ENCODE measurements at places on chromosomes 13 and 19.

GRCh38 chr13:26423629-26424028, 133.9 kb upstream of the WASF3 start:
- DNase-seq, result no peak

DNA sequence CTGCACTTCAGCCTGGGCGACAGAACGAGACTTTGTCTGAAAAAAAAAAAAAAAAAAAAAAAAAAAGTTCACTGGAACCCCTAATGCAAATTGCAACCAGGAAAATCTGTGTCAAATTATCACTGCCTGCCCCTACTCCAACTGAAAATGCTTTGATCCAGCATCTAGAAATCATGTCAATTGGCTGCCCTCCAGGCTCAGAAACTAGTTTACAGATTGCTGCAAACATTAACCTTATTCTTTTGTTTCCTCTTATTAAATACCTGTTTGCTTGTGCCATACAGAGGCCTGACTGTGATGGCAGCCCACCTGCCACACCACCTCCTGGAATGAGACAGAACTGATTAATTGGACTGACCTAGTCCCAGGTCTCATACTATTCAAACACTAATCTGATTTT, 18.6 kb upstream of the AKT2 start:
- no peak for DNase-seq

DNA sequence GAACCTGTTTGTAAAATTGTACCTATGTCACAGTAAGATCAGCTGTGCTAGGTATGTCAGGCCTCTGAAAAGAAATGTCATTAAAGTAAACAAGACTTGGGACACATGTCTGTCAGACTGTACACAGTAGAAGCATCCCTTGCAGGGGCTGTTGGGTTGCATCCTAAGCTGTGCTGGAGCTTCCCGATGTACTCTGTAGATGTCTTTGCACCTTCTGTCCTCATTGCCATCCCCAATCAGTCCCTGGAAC, 48.7 kb upstream of the GPR183 start:
- no peak for DNase-seq

GRCh38 chr19:4295972-4296771, 6.0 kb downstream of the TMIGD2 start:
- no peak for DNase-seq

- peak; percentile 96 for DNase-seq
Observed at GRCh38 chr19:55209693-55210472, 582 bp upstream of the PTPRH start.

- DNase-seq, result no peak
Observed at GRCh38 chr13:78305171-78305570, 298.2 kb downstream of the POU4F1 start.

DNA sequence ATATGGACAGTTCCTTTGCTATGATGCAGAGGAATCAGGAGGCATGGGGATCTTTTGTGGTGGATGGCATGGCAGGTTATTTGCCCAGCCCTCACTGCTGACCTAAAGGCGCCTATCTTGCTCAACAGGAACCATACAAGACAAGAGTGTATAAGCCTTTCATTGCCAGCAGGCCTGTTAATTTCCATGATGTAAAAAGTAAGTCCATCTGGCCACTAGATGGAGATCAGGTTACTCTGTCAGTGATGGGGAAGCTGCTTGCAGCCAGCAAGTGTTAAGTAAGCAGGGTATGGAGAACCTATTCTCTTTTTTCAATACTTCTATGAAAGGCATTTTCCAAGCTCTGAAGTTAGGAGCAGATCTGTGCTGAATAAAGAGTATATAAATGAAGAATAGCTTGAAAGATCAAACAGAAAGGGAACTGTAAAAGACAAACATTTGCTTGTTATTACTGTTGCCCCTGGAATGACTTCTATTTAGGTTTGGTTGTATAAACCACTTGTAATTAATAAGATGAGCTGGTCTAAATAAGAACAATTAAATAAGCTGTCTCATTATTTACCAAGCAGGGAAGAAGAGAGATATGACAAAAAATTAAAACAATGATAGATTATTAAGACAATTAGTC, 210.9 kb downstream of the RGCC start:
- peak; percentile 96 for DNase-seq
